ENCODE measurements at places on chromosomes 16 and 17. TPM values are rescaled to one million over a fixed set of nuclear protein-coding genes. Genes with fewer than 3 reads are reported as not detected.

- DNase-seq, result no peak
- H3K4me3 ChIP-seq, result no peak overlapping the region
- no peaks in the 10 kb centered on the region for H3K4me1 ChIP-seq
- no peak overlapping the region for H3K27ac ChIP-seq
Observed at GRCh38 chr17:77666881-77667395, 291.6 kb upstream of the TNRC6C start.

DNA sequence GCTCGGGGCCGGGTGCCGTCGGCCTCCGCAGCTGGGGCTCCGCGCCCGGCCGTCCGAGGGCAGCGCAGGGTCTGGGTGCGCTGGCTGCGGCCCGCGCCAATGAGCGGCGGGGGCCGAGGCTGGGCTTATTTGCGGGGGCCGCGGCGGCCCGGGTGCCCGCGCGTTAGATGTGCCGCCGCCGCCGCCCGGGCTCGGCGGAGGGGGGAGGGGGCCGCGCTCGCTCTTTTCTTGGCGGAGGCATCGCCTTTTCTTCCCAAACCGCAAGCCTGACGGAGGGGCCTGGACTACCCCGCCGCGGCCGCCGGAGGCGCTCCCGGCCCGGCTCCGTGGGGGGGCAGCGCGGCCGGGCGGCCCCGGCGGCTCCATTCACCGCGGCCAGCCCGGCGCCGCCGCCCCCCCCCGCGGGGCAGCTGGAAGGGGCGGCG is at the start of gene NOTUM:
NOTUM (minus strand) TSS at position 101 of the 425 bp plus-strand sequence. CDS start 278 bp downstream, outside the sequence.
- DNase-seq, result peak; percentile 34
- peaks cover 6% of the 10 kb centered on the region for H3K27me3 ChIP-seq
- H3K27ac ChIP-seq, result no peak within 1 kb of the TSS
- no peaks in the 10 kb centered on the region for H3K36me3 ChIP-seq
- peaks cover 24% of the 10 kb centered on the region for H3K4me1 ChIP-seq

- no peaks in the 10 kb centered on the region for H3K36me3 ChIP-seq
- H3K4me1 ChIP-seq, result no peaks in the 10 kb centered on the region
- H3K27me3 ChIP-seq, result no peaks in the 10 kb centered on the region
- peak; percentile 46 for DNase-seq
- H3K4me3 ChIP-seq, result no peak overlapping the region
Observed at GRCh38 chr17:12256380-12256995, 235.8 kb downstream of the MAP2K4 start.

- no peak for DNase-seq
- no peak overlapping the region for H3K27ac ChIP-seq
- no peaks in the 10 kb centered on the region for H3K27me3 ChIP-seq
Observed at GRCh38 chr17:77203846-77204245, 63.1 kb downstream of the SEC14L1 start.

DNA sequence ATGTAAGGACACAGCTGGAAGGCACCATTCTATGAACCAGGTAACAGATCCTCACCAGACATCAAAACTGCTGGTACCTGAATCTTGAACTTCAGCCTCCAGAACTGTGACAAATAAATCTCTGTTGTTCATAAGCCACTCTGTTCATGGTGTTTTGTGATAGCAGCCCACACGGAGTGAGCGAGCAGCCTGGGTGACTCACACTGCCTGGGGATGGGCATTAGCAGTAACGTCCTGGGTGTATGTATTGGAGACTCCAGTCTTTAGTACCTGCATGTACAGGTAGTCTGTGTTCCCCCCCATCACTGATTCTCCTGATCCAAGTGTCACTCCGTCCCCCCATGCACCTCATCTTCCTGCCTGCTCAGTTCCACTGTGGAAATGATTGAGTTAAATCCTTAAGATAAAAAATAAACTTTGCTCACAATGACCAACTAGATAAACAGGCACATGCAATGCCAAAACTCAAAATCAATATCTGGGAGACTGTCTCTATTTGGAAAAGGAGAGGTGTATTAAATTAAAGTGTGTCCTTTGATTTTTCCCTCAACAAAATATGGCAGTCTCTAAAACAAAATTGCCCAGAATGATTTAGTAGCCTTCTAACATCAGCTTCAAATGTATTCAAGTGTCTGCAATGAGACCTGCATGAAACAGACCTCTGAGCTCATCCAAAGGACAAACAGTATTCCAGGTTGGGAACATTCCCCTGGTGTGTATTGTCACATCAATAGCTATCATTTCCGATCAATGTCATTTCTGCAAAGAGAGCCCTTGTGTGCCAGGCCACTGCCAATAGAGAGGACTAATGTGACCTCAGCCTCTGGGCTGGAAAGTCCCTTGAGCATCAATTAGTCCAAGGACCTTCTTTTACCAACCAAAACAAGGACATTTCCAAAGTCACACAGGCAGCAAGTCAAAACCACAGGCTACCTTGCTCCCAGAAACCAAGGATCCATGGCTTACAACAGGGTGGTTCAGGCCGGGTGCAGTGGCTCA is 12.2 kb upstream of the VAT1L start:
- no peak for DNase-seq
- peaks cover 9% of the 10 kb centered on the region for H3K4me1 ChIP-seq
- no peaks in the 10 kb centered on the region for H3K27me3 ChIP-seq

MPO gene
- not detected for total RNA-seq

DNA sequence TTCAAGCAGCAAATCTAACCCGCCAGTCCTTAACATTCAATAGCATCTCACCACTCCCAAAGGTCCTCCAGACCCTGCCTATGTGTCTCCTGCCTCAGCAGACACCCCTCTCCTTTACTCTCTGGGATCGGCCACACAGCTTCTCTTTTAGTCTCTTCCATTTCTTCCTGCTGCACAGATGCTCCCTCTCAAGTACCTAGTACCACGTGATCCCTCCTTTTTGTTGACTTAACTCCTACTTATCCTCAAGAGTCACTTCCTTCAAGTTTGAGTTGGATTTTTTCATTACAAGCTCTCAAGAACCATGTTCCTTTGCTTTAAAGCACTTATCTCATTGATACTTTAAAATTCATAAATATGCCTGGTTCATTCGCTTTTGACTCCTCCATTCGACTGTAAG is 24.9 kb downstream of the AMFR start:
- no peak overlapping the region for H3K4me3 ChIP-seq
- no peak overlapping the region for H3K27ac ChIP-seq
- no peaks in the 10 kb centered on the region for H3K4me1 ChIP-seq
- H3K27me3 ChIP-seq, result no peaks in the 10 kb centered on the region
- no peak for DNase-seq

DNA sequence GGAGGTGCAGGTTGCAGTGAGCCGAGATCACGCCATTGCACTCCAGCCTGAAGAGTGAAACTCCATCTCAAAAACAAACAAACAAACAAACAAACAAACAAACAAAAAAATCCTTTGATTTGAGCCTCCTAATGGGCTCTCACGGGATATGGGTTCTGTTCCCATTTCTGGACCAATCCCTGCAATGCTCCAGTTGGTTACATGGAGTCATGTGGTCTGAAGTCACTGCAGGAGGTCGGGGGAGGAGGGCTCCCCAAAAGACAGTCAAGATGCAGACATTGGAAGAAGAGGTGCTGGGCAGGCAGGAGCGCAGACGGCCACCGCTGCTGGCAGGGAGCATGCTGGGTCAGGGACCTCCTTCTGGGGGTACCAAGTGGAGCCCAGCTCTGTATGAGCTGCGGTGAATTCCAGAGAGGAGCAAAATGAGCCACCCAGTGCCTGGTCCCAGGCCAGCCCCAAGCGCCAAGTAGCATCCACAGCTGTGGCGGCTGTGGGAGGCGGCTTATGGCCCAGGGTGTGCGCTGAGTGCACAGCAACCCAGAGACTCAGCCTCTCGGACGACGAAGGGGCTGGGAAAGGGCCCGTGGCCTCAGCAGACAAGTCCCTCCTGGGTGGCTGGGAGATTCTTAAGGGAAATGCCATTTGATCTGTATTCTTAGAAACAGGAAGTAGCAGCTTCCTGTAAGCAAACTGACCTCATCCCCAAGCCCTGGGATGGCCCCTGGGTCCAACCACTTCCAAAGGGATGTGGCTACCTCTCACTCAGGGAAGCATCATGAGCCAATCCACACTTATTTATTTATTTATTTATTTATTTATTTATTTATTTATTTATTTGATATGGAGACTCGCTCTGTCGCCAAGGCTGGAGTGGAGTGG is 19.6 kb upstream of the ATP2A3 start:
- DNase-seq, result no peak
- no peak overlapping the region for H3K4me3 ChIP-seq
- no peak overlapping the region for H3K27ac ChIP-seq
- H3K36me3 ChIP-seq, result no peaks in the 10 kb centered on the region
- H3K27me3 ChIP-seq, result no peaks in the 10 kb centered on the region
- peaks cover 21% of the 10 kb centered on the region for H3K4me1 ChIP-seq

All from body of pancreas (tissue), 4 donors.